PC-3 (cell line): ENCODE measurements at places on chromosomes 3 and 15. TPM values are rescaled to one million over a fixed set of nuclear protein-coding genes. Genes with fewer than 3 reads are reported as not detected.
A peak's percentile ranks its signal among the peaks of the same experiment; 100 is the strongest.

Gene RHOV
- total RNA-seq, result 39.5 and 52.2 TPM in 2 replicates

Gene POLQ
- 9.6 and 22.2 TPM in 2 replicates for total RNA-seq

Gene PCLAF
- total RNA-seq, result 34.7 and 52.4 TPM in 2 replicates

DNA sequence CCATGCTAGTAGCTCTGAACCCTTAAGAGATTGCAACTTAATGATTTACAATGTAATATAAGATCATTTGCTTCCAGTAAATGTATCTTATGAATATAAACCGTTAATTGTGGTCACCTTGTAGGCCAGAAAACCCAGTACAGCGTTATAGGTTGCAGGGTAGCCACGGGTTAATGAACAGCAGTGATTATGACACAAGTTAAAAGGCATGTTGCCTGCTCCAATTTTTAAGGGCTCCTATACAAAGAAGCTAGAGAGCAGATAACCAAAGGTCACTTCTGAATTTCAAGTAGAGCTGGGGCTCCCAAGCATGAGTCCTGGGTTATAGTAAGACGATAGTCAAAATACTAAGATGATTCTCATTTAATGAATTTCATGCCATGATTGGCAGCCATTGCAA is 13.5 kb downstream of the GUCA1C start:
- H3K27me3 ChIP-seq, result peaks cover 45% of the 10 kb centered on the region
- no peak overlapping the region for H3K4me3 ChIP-seq
- H3K27ac ChIP-seq, result no peak overlapping the region
- DNase-seq, result no peak
- H3K4me1 ChIP-seq, result no peaks in the 10 kb centered on the region

DNA sequence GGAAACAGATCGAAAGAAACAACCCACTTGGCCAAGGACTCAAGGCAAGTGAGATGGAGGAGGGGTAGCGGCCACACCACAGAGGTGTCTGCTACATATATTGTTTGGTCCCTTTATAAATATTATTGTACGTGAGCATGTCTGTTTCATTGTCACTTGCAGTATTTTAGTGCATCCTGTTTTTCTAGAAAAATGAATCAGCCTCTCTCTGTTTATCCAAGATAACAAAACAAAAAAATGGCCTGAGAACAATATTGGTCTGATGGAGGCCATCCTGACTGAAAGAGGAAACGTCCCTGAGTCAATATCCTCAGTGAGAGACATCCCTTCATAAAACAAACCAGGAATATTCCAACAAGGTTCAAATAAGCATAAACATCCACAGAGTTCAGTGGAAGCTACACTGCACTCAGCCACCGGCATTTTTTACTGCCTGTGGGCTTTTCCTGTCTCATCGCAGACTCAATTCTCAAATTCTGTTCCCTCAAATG is 42.0 kb downstream of the WWTR1 start:
- H3K36me3 ChIP-seq, result peaks cover 33% of the 10 kb centered on the region
- DNase-seq, result peak; percentile 52
- peak overlapping the region; percentile 72 for H3K27ac ChIP-seq
- H3K4me1 ChIP-seq, result peaks cover 26% of the 10 kb centered on the region
- H3K27me3 ChIP-seq, result no peaks in the 10 kb centered on the region
- no peak overlapping the region for H3K4me3 ChIP-seq

GRCh38 chr3:196499807-196500524 is 3.6 kb downstream of the RNF168 start:
- H3K4me3 ChIP-seq, result peak overlapping the region; percentile 82
- peaks cover 13% of the 10 kb centered on the region for H3K36me3 ChIP-seq
- DNase-seq, result no peak
- H3K27ac ChIP-seq, result no peak overlapping the region
- peaks cover 19% of the 10 kb centered on the region for H3K4me1 ChIP-seq

DNA sequence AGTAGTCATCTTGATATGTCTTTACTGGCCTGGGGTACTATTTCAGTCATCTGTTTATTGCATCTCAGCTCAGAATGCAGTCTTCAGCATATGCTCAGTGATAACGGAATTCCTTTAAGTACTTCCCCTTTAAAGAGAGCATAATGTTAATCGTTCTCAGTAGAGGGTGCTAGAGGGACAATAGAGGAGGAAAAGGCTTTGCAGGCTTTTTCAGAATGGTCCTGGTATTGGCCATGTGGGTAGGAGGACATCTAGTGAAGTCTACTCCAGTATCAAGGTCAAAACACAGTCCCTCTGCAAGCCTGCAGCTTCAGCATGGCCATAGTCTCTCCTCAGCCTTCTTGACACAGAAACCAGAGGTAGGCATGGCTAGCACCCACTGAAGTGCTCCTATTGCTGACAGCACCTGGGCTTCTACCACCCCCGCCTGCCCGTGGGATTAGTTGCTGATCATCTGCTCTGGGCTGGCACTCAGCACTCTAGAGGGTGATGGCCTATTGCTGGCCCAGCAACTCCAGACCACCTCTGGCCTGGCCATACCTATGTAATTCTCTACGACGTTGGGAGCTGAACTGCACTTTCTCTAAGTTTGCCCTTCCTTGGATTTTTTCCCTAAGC is 65.4 kb downstream of the KCNH8 start:
- H3K4me1 ChIP-seq, result no peaks in the 10 kb centered on the region
- no peaks in the 10 kb centered on the region for H3K36me3 ChIP-seq
- H3K27ac ChIP-seq, result no peak overlapping the region
- no peak overlapping the region for H3K4me3 ChIP-seq
- peak; percentile 13 for DNase-seq
- H3K27me3 ChIP-seq, result no peaks in the 10 kb centered on the region

DNA sequence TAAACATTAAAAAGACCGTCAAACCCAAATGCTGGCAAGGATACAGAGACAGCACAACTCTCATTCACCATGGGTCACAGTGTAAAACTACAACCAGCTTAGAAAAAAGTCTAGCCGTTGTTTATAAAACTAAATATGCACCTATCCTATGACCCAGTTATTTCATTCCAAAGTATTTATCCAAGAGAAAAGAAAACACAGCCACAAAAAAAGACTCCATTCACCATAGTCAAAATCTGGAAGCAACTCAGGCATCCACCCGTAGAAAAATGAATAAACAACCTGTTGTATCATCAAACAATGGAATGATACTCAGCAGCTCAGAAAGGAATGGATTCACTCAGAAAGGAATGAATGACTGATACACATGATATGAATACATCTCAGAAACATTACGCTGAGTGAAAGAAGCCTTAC is 28.6 kb downstream of the PLD1 start:
- H3K4me3 ChIP-seq, result no peak overlapping the region
- H3K36me3 ChIP-seq, result no peaks in the 10 kb centered on the region
- H3K27ac ChIP-seq, result no peak overlapping the region
- H3K27me3 ChIP-seq, result no peaks in the 10 kb centered on the region
- DNase-seq, result peak; percentile 38

- H3K4me1 ChIP-seq, result peaks cover 8% of the 10 kb centered on the region
- no peak overlapping the region for H3K27ac ChIP-seq
- no peak for DNase-seq
- H3K36me3 ChIP-seq, result no peaks in the 10 kb centered on the region
Observed at GRCh38 chr15:32951736-32952464, 234.1 kb downstream of the GREM1 start.

GRCh38 chr15:68524753-68525584 is 53.8 kb upstream of the CORO2B start:
- no peak overlapping the region for H3K4me3 ChIP-seq
- 0 out of 2 replicates have a peak, but pooled peaks cover 7% of the 10 kb centered on the region for H3K4me1 ChIP-seq
- no peak for DNase-seq
- no peak overlapping the region for H3K27ac ChIP-seq
- no peaks in the 10 kb centered on the region for H3K36me3 ChIP-seq
- peaks cover 49% of the 10 kb centered on the region for H3K27me3 ChIP-seq

DNA sequence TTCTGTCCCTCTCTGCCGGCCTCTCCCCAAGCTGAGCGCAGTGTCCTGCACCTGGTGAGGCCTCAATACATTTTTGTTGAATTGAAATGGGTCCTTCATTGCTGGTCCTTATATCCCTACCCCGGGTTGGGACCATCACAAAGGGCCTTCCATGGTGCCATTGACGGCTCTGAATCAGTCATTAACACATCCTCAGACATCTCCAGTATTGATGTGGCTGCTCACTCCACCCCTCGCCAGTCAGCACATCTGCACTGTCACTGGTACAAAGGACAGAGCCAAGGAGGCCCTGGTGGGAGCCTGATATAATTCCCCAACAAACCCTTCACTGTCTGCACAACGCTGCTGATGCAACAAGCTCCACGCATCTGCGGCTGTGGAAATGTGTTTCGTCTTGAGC is 191.6 kb upstream of the TOPAZ1 start:
- no peaks in the 10 kb centered on the region for H3K36me3 ChIP-seq
- H3K4me3 ChIP-seq, result no peak overlapping the region
- no peak overlapping the region for H3K27ac ChIP-seq
- peaks cover 11% of the 10 kb centered on the region; the same call in 1 of the 2 replicates for H3K4me1 ChIP-seq
- DNase-seq, result no peak
- no peaks in the 10 kb centered on the region for H3K27me3 ChIP-seq
